Astrocyte (in vitro differentiated cells and primary cell): ENCODE measurements at places on chromosomes 5 and 9.

- no peak for DNase-seq
Observed at GRCh38 chr9:134768709-134769351, 111.8 kb upstream of the FCN2 start.

- peak; percentile 84 for DNase-seq
Observed at GRCh38 chr5:155926031-155926430, 400.9 kb upstream of the SGCD start.

DNA sequence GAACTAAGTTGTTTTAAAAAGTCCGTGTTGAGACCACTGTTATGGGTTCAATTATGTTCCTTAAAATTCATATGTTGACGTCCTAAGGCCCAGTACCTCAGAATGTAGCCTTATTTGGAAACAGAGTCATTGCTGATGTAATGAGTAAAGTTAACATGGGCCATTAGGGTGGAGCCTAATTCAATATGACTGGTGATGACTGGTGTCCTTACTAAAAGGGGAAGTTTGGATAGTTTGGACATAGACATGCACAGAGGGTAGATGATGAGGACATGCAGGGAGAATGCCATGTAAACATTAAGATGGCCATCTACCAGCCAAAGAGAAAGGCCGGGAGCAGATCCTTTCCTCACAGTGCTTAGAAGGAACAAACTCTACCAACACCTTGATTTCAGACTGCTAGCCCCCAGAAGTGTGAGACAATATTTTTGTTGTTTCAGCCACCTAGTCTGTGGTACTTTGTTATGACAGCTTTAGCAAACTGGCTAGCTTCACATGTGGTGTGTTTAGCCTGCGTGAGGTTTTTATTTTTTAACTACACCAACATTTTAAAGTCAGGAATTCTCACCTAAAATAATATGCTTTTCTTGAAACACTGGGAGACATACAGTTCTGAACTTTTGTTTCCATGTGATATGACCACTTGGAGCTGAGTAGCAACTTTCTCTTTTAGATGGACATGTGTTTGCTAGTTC lies 135.3 kb downstream of the YIPF5 start:
- no peak for DNase-seq

GRCh38 chr9:134627417-134628353 lies 13.9 kb upstream of the COL5A1 start:
- no peak for DNase-seq

DNA sequence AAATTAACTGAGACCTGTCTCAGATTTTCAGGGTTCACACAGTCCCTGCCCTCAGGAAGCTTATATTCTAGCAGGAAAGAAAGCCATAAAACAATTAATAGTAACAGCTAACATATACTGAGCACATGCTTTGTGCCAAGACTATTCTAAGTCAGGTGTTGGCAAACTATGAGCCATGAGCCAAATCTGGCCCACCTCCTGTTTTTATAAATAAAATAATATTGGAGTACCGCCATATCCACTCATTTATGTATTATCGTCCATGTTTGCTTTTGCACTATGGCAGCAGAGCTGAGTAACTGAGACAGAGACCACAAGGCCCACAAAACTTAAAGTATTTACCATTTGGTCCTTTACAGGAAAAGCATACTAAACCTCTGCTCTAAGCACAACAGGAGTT lies 83.3 kb upstream of the TRIO start:
- peak; percentile 15 for DNase-seq

DNA sequence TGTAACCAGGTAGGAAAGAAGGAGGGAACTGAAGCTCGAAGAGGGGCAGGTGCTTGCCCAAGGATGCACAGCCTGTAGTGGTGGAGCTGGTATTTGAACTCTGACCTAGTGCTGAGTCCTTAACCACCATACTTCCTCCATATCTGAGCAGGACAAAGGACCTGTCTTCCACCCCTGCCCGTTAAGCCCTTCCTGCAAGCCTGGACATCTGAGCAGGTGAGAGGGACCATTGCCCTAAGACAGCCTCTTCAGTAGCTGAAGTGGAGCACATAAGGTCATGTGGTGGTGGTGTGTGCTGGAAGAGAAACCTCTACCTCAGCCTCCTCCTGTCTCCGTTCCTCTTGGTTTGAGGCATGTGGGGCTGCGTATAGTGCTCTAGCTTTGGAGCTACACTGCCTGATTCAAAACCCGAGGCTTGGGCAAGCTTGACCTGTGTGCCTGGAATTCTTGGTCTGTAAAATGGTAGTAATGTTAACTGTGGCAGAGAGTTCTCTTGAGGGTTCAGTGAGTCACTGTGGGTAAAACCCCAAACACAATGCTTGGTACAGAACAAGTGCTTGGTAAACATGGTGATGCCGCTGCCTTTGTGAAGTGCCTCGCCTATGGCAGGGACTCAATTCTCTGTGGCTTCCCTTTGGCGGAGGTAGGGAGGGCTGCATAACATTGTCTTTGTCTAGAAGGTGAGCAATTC lies 7.4 kb downstream of the GALNT10 start:
- DNase-seq: peak; percentile 92

GRCh38 chr9:6584881-6585597 lies 60.5 kb downstream of the GLDC start:
- peak; percentile 20 for DNase-seq

DNA sequence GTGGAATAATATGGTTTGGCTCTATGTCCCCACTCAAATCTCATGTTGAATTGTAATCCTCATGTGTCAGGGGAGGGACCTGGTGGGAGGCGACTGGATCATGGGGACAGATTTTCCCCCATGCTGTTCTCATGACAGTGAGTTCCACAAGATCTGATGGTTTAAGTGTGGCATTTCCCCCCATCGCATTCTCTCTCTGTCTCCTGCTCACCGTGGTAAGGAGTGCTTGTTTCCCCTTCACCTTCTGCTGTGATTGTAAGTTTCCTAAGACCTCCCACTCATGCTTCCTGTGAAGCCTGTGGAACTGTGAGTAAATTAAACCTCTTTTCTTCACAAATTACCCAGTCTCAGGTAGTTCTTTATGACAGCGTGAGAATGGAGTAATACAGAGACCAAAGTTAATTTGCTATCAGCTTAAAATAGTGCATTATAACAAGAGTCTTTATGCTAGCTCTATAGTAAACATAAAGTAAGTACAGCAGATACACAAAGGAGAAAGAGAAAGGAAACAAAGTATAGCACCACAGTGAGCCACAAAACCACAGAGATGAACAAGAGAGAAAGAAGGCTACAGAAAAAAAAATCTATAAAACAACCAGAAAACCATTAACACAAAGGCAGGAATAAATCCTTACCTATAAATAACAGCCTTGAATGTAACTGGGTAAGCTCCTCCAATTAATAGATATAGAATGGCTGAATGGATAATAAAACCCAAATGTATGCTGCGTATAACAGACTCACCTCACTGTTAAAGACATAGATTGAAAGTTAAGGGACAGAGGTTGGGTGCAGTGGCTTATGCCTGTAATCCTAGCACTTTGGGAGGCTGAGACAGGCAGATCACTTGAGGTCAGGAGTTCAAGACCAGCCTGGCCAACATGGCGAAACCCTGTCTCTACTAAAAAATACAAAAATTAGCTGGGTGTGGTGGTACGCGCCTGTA lies 39.7 kb downstream of the RAPGEF6 start:
- DNase-seq: no peak

GRCh38 chr5:166768536-166768935 lies 1522.9 kb upstream of the WWC1 start:
- no peak for DNase-seq

GRCh38 chr5:156411185-156411613 lies 84.2 kb downstream of the SGCD start:
- peak; percentile 52 for DNase-seq

DNA sequence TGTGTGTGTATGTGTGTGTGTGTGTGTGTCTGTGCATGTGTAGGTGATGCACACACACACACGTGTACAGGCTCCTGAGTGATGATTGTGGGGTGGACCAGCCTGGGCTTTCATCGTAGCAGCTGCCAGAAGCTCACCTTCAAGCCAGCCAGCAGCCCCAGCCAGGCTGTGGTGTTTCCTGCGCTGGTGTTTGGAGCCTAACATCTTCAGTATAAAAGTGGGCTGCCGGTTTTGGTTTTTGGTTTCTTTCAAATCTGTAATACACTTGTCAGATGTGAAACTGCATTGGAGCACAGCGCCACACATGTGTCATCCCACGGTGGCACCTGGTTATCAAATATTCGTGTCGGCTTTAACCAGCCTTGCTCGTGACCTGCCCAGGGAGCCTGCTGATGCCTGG lies 114.2 kb downstream of the OLFM1 start:
- no peak for DNase-seq
